ENCODE measurements at places on chromosomes 4 and X. TPM values are rescaled to one million over a fixed set of nuclear protein-coding genes. Genes with fewer than 3 reads are reported as not detected.

DNA sequence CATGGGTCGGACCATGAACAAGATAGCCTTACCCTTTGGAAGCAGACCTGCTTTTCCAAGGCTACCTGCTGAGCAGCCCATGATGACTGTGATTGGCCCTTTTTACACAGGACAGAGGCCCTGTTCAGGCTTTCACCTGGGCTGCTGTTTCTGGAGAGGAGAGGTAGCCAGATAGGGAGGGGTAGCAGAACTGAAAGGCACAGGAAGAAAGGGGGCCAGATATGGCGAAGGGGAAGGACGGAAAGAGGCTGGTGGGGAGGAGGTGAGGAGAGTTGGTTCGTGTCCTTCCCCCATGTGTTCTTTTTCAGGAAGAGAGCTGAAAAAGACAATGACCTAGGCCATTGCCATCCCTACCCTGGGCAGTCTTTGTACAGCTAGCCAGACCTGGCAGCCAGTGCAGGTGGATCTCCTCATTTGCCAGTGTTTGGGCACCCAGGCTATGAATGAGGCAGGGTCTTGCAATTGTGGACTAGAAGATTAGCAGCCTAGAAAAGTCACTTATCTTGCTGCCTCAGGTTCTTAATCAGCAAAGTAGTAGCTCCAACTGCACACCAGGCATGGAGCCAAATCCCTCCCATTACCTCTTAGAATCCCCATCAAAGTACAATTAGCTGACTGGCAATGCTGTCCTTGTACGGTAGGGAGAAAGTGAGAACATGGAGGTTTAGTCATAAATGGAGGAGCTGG lies 139.6 kb downstream of the AMMECR1 start:
- no peak for DNase-seq

NEIL3 gene
- 5.9 TPM for polyA plus RNA-seq

SHROOM4 gene
- polyA plus RNA-seq = 14.5 TPM

- DNase-seq = no peak
These were observed 710 bp downstream of the PRKG2 start for GRCh38 chr4:81214144-81214880.

GRCh38 chr4:156313497-156313896 lies 359.8 kb upstream of the CTSO start:
- no peak for DNase-seq

PRDM5 gene
- 16.1 TPM for polyA plus RNA-seq

GRCh38 chr4:126715067-126715466 lies 917.7 kb upstream of the INTU start:
- no peak for DNase-seq

GAGE12H gene
- polyA plus RNA-seq = not detected

DNA sequence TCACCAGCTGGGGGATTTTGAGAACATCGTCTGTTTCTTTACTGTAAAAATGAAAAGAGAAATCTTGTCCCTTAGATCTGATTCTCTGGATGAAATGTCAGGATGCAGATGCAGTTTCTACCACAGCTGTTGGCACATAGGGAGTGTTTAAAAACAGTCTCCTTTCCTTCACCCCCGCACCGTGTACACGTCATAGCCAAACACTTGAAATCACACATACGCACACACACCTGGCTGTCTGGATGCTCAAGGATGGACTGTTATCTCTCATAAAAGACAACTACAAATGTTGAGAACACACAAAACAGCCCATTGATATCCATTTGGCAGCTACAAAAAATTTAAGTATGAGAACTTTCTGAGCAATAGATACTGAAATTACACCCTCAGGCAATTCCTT lies 275.8 kb upstream of the CLNK start:
- no peak for DNase-seq

- DNase-seq = no peak
These were observed 37.2 kb upstream of the GPR78 start for GRCh38 chr4:8542776-8543525.

DNA sequence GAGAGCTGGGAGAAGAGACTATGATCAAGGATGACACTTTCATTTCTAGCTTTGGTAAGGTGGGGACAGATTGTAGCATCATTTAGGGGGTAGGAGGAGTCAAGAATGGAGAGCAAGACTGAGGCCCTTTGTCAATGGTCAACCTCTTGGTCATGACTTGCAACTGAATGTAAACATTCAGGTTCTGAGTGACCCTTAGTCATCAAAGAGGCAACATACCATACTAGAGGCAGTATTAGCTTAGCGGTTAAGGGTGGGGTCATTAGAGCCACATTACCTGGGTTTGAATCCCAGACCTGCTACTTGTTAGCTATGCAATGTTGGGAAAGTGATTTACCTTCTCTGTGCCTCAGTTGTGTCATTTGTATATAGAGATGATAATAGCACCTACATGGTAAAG lies 76.5 kb downstream of the MED28 start:
- DNase-seq = no peak

DNA sequence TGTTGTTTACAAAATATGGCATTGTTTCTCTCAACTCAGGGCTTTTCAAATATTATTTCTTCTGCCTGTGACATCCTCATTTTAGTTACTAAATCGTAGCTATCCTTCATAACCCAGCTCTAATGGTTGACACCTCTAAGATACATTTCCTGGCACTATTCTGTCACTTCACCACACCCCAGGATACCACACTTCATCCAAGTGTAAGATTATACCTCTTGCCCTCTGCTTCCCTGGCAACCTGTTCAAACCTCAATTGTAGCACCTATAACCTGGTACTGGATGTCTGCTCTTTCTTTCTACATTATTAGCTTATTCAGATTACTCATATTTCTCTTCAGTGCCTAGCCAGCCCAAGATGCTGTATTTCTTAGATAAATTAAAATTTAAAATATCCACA lies 175.7 kb upstream of the SPIN4 start:
- DNase-seq = no peak

GRCh38 chrX:151710457-151710856 lies 5.4 kb upstream of the FATE1 start:
- DNase-seq = no peak

- no peak for DNase-seq
These were observed 460.9 kb upstream of the FAT1 start for GRCh38 chr4:187184508-187184907.

SCRG1 gene
- 0.82 TPM for polyA plus RNA-seq

DNA sequence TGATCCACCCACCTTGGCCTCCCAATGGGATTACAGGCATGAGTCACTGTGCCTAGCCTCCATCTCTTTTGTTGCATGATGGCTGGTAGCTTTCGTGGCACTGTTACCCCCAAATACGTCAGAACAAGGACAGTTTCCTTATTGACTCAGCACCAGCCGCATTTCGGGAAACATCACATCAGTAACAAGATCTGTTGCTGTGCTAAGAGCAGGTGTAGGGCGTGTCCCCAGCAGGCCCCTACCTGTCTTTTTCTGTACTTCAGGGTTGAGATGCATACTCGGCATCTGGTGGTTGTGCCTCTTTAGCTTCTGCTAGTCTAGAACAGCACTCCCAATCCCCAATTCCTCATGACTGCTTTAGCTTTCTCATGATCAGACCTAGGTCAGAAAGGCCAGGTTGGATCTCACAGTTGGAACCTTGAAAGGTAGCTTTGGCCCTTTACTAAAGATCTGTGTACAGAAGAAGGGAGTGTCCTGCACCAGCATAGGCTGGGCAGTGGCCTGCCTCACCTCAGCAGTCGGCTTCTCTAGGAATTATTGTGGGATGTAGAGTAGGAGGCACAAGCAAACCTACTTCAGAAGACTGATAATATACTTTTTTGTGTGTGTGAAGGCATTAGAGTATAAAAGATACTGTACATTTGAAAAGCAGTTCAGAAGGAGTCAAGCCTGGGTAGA lies 36.8 kb downstream of the NSD2 start:
- no peak for DNase-seq

GRCh38 chrX:19566359-19567222 lies 51.3 kb upstream of the MAP3K15 start:
- no peak for DNase-seq

DNA sequence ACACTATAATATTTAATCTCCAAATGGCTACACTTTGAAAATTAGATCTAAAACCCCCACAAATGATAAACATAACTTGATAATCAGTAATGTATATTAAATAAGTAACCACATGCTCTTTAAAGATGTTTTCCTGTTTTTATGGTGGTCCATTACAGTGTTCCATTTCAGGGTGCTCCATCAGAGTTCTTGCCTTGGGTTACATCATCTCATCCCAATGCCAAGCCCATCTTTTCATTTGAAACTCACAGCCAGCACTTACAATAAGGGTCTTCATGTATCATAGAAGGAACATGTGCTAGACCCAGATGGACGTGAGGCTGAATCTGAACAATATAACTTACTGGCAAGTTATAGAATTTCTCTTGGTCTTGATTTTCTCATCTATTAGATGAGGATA lies 10.5 kb upstream of the PAQR3 start:
- DNase-seq = no peak

- no peak for DNase-seq
These were observed 276.9 kb upstream of the PCDH7 start for GRCh38 chr4:30443289-30443688.

DNA sequence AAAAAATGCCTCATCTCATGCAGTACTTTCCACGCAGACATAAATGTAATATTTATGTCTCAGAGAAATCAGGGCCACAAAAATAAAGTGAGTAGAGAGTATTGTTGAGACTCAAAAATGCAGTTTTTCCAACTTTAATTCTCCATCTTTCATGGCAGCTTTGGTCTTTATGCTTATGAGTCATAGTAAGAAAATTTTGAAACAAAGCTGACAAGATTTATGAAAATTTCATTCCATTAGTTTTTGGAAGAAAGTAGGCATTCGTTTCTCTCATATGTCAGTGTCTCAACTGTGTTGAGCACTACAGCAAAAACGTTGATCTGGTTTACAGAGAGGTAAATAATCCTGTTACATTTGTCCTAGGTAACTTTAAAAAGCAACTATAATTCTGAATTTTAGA lies 656.8 kb downstream of the IQCM start:
- DNase-seq = no peak

DNA sequence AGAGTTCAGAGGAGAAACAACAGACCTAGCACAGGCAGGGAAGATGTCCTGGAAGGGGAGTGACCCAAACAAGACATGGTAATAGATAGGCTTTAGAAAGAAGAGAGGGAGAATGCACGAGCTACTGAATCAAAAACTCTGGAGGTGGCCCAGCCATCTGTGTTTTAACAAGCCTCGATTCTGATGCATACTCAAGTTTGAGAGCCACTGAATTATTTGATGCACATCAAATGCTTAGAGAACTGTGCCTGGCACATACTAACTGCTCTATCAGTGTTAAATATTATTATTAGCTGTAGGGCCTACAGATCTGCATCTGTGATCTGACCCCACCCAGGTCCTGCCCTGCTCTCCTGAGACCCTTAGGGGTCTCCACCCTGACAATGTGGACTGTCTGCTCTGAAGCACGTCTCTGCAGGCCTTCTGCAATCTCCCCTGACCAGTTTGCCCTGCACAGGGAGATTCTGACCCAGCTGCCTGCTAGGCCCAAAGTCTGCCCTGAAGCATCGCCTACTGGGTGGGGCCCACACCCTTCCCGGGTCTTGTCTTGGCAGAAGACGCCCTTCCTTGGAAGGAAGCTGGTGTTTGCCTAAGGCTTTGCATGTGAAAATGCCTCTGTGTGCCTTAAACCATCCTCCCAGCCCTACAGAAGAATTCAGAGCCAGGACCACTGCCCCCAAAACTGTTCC lies 201.5 kb upstream of the KLF3 start:
- no peak for DNase-seq

DNA sequence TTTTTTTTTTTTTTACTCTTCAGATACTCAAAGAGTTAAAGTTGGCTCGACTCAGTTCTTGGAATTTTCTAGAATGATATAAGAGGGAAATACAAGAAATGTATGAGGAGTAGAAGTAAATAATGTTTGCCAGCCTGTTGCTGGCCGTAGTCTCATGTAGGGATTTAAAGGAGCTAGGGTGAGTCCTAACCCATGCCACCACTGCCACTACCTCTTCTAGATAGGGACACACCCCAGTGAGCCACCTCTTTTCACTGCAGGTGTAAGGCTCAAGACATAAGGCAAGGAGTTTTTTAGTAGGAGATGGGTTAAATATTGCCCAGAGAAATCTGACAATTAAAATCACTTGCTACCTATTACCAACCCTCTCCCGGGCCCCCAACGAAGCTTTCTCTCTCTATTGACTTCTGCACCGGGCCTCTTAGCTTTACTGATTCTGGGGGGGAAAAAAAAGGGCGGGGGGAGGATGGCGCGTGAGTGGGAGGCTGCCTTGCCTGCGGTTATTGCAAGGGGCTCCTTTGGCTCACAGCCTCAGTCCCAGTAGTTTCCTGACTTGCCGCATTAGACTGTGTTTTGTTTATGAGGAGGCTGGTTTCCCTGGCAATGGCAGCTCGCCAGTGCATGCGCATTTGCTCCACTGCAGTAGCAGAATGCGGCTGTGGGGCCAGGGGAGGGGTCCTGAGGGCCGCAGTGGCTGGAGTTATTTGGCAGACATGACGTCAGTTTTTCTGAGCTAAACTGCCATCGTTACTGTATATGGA lies 3.0 kb downstream of the LINC00632 start:
- DNase-seq = no peak

FRG2 gene
- not detected for polyA plus RNA-seq

- DNase-seq = no peak
These were observed 25.6 kb downstream of the APELA start for GRCh38 chr4:164902608-164903007.

TREX2 gene
- polyA plus RNA-seq = 0.92 TPM

DNA sequence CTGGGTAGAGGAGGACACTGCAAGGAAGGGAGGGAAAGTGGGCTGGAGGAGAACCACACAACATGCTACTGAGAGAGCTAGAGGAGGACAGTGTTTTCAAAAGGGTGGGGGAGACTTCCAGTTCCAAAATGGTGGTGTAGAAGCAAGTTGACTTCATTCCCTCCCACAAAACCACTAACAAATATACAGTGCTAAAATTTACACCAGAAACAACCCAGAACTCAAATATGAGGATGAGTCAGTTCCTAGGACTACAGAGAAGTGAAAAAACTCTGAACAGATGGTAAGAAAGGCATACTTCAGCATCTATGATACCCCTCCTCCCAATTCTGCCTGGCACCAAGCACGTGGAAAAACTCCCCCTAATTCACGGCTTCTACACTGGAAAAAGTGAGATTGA lies 9.8 kb downstream of the AADAT start:
- DNase-seq = no peak

IL15 gene
- 2.1 TPM for polyA plus RNA-seq

DNA sequence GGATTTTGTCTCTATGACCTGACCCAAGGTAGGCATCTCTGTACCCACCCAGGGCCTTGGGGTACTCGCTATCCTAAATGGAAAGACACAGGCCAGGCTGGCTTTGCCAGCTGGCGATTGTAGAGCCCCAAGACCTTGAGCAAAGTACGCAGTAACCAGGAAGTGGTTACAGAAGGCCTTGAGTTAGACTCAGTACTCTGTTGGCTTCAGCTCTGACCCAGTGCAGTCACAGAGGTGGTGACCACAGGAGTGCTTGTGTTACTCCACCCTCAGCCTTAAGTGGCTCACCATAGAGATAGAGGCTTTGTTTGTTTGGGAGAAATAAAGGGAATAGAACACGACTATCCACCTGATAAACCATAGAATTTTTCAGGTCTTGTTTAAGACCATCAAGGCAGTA lies 880.5 kb upstream of the POU3F4 start:
- no peak for DNase-seq

DNA sequence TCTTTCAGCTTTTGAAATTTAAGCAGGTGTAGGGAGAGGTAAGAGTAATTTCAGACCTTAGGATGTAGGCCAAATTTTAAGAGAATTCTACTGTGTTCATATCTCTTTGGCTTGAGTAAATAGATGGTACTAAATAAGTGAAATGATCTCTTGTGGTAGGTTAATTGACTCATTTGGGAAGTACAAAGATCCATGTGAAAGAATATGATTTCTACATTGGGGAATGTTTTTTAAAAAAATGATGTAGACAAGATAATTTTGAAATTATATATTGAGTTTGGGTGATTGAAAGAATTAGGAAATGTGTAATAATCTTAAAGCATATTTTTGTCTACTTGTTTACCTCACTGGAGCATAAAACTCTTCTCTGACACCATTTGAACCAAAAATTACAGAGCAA lies 35.6 kb downstream of the RAPGEF2 start:
- no peak for DNase-seq
